CD4-positive, alpha-beta T cell treated with Interleukin-12 subunit alpha and Interleukin-12 subunit beta, for 1 hour (primary cell): ENCODE measurements at places on chromosomes 1 and 21.

DNA sequence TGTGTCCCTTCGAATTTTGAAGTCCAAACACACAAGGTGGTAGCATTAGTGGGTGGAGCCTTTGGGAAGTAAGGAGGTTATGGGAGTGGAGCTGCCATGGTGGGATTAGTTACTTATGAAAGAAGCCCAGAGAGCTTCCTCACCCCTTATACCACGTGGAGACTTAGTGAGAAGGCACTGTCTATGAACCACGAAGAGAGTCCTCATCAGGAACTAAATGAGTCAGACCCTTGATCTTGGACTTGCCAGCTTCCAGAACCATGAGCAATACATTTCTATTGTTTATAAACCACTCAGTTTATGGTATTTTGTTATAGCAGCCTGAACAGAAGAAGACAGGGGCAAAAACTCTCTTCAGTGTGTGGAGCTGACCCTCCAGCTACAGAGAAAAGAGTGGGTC lies 259.3 kb upstream of the AJAP1 start:
- DNase-seq: no peak

- DNase-seq: no peak
Observed at GRCh38 chr1:29767088-29767685, 530.9 kb downstream of the PTPRU start.

- DNase-seq: no peak
Observed at GRCh38 chr1:65791396-65791795, 1.3 kb upstream of the PDE4B start.

- no peak for DNase-seq
Observed at GRCh38 chr1:232431326-232431725, 198.6 kb downstream of the SIPA1L2 start.

DNA sequence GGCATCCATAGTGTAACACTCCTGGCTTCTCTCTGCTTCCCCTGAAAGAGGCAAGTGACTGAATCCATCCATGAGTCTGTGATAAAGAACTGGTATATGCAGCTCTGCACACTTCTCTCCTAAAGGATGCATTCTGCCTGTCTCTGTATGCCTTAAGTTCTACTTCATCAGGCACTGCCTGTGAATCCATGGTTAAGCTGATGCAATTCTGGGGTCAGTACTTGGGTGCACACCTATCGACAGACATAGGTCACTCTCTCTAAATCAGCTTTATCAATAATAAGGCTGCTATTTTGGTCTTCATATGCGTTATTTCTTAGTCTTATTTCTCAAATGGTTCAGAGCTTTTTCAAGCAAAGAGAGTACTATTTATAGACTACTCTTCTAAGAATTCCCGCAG lies 32.7 kb upstream of the PTP4A2 start:
- no peak for DNase-seq

DNA sequence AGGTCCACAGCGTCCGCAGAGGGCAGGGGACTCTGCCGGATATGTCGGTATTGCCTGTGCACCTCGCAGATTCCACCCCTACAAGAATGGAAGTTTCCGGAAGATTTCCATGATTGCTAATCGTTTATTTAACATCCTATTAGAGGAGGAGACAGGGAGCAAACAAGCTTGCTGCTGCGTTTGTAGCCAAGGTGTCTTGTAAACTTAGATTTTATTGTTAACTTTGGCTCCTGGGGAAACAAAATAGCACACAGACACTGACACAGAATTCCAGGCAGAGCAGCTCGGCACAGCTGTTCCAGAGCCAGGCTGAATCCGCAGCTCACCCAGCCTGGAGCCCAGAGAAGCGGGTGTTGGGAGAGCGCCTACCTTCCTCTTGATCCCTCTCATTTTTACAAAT lies 75.7 kb downstream of the AJAP1 start:
- DNase-seq: no peak

- peak; percentile 53 for DNase-seq
Observed at GRCh38 chr21:17795146-17796036, 23.8 kb downstream of the C21orf91 start.

GRCh38 chr1:145964328-145965118 lies at the start of the genes ANKRD34A and POLR3GL:
Gene ANKRD34A (minus strand): TSS chr1:145964575. CDS start chr1:145961759, 2,816 bp downstream.
Gene POLR3GL (plus strand): TSS chr1:145964690. CDS start chr1:145974866, 10,176 bp downstream.
- peak; percentile 93 for DNase-seq

DNA sequence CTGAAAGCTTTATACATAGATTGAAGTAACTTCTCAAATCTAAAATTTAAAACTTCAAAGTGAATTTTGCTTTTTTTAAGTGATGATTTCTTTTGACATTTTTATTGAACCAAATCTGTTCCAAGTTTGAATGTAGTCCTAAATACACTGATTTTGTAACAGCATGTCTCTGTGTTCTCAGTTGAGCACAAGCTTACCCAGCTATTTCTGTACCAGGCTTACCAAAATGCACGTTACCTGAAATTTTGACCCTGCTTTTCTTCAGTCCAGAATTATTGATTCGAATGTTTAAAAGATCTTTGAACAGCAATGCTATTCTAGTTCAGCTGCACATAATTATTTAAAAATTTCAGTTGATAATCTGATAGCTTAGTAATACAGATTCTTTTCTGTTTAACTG lies 25.6 kb downstream of the AGO4 start:
- DNase-seq: no peak

GRCh38 chr1:239387304-239388158 lies 1.2 kb downstream of the CHRM3 start:
- no peak for DNase-seq

GRCh38 chr1:2548068-2548589 lies 8.0 kb upstream of the TNFRSF14 start:
- DNase-seq: peak; percentile 88

DNA sequence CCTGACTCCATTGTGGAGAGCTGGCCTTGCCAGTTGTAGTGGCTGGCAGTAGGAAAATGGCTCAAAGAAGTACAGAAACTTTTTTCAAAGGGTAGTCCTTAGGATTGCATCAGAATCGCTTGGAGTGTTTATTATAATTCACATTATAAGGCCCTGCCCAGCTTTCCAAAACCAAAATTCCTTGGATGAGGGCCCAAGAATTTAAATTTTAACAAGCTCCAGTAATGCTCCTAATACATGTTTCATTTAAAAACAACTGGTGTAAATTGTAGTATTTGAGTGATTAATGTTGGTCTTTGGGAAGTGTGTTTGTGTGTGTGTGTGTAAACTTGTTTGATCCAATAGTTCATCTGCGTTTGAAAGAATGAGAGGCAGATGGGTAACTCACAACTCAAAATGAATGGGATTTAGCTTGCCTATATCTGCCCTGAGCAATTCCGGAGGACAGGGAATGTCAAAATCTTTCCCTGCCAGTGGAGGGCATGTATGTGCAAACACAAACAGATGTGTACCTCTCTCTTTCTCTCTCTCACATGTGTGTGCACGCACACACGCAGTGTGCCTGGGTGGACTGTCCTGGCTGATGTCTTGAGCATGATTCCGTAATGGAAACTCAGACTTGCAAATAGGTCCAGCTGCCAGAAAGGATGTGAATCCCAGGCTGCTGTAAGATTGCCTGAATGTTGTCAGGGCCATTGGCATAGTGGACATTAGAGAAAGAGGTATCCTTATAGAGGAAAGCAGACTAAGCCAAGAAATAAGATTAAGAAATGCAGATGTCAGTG lies 293.1 kb downstream of the LMX1A start:
- DNase-seq: no peak

GRCh38 chr1:42924082-42924850 lies 34.4 kb downstream of the SLC2A1 start:
- DNase-seq: peak; percentile 93
